T-helper 17 cell (primary cell): ENCODE measurements at places on chromosomes 2 and 18. TPM values are rescaled to one million over a fixed set of nuclear protein-coding genes. Genes with fewer than 3 reads are reported as not detected.

The GPAT2 gene
- 5.0 TPM for total RNA-seq

The PROKR1 gene
- not detected for total RNA-seq

DNA sequence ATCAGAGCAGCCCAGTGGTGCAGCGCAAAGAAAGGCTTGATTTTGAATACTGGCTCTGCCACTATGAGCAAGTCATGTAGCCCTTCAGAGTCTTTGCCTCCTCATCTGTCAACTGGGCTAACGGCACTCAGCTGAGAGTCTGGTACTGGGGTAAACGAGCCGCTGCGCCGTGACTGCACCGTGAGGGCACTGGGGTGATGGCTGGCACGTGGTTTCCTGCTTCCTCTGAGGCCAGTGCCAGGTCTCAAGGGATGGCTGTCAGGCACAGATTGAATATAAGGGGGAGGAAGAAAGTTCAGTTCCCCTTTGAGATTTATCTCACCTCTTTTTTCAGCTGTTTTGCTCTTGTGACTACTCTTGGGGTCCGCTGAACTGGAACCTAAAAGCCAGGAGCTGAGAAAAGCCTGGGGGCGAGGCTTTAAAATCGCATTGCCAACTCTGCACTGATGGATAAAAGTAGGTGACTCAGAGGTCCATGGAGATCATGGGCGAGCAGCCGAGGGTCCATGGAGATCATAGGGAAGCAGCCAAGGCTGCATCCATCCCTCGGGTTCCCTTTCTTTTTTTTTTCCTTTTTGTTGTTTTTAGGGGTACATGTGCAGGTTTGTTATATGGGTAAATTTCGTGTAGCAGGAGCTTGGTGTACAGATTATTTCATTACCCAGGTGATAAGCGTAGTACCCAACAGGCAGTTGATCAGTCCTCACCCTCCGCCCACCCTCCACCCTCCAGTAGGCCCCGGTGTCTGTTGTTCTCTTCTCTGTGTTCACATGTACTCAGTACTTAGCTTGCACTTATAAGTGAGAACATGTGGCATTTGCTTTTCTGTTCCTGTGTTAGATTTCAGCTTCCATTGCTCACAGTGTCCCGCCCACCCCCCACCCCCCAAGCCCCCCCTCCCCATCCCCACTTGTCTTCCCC is 114.3 kb downstream of the SPP2 start:
- H3K27me3 ChIP-seq = no peaks in the 10 kb centered on the region
- H3K36me3 ChIP-seq = no peaks in the 10 kb centered on the region
- H3K4me1 ChIP-seq = peaks cover 30% of the 10 kb centered on the region
- DNase-seq = no peak
- H3K4me3 ChIP-seq = no peak overlapping the region

DNA sequence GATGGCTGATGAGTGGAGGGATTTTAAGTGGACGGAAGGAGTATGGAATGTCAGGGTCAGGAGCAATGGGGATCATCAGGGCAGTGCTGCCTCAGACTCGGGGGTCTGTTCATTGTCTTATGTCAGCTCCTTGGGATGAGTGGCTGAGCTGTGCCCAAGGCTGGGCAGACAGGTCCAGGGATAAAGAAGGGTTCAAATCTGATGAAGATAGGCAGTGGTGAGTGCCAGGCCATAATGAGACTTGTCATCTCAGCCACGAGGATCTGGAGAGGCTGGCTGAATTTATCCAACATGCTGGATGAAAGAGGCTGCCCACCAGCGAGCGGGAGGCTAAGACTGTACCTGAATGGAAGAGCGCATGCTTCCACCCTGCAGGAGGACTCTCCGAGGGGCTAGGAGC is 46.3 kb upstream of the APCDD1 start:
- H3K27ac ChIP-seq = no peak overlapping the region
- H3K36me3 ChIP-seq = no peaks in the 10 kb centered on the region
- H3K4me3 ChIP-seq = no peak overlapping the region
- DNase-seq = no peak

GRCh38 chr18:7924616-7925015 is 357.5 kb downstream of the PTPRM start:
- H3K27ac ChIP-seq = no peak overlapping the region
- H3K36me3 ChIP-seq = no peaks in the 10 kb centered on the region
- H3K4me1 ChIP-seq = no peaks in the 10 kb centered on the region
- no peak for DNase-seq
- no peaks in the 10 kb centered on the region for H3K27me3 ChIP-seq
- no peak overlapping the region for H3K4me3 ChIP-seq

DNA sequence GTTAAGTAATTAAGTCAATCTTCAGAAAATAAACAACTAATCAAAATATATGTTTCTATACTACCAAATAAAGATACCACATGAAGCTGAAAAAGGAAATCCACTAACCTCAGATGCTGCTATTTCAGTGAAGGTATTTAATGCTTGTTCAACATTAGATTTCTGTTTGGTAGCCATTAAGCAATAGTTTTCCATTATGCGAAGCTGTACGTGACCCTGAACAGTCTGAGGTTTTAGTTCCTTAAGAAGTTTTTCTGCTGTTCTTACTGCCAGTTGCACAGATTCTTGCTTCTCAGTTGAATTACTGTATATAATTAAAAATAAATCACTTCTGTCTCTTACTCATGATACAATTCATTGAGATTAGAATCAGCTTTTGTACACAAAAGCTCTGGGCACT is 65.4 kb downstream of the TTC21B start:
- H3K27ac ChIP-seq = no peak overlapping the region
- no peak for DNase-seq
- H3K27me3 ChIP-seq = no peaks in the 10 kb centered on the region
- H3K4me1 ChIP-seq = peaks cover 10% of the 10 kb centered on the region
- H3K36me3 ChIP-seq = peaks cover 4% of the 10 kb centered on the region

DNA sequence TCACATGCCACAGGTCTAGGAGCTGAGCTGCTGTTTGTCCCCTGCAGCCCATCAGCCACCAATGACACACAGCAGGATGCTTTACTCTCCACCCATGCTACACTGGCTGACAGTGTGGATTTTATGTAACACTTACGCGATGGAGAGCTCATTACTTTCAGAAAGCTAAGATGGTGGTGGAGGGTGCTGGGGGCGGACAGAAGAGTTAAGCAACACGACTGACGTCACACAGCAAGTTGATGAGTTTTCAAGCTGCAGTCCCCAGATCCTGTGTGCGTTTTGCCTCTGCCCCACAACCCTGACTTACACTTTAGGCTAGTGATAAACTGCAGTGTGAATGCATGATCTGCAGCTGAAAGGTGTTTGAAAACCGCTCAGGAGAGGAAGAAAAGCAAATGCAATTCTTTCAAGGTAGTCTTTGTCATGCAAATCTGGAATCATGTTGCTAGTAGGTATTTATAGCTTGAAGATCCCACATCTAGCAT is 42.4 kb downstream of the MRPS5 start:
- no peak overlapping the region for H3K27ac ChIP-seq
- peaks cover 45% of the 10 kb centered on the region for H3K4me1 ChIP-seq
- no peak for DNase-seq
- H3K36me3 ChIP-seq = peaks cover 2% of the 10 kb centered on the region
- no peak overlapping the region for H3K4me3 ChIP-seq
- no peaks in the 10 kb centered on the region for H3K27me3 ChIP-seq

DNA sequence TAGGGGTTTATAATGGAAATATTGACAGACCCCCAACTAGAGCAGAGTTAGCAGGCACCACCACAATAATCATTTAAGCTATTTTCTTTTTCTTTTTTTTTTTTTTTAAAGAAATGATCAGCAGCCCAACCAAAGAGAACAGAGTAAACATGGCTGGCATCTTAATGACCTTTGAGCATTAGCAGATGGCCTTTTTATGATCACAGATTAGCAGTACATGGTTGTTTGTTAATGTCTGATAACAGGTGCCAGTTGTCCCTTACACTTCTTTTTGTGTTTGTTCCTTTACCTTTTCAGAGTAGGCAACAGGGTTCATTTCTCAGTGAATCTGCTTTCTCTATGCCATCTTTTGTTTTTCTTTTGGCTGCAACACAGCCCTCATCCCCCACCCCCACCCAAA is 747.0 kb downstream of the BCL11A start:
- H3K4me1 ChIP-seq = no peaks in the 10 kb centered on the region
- no peak overlapping the region for H3K27ac ChIP-seq
- no peaks in the 10 kb centered on the region for H3K36me3 ChIP-seq
- no peak overlapping the region for H3K4me3 ChIP-seq
